ENCODE measurements at places on chromosomes 7 and 10. TPM values are rescaled to one million over a fixed set of nuclear protein-coding genes. Genes with fewer than 3 reads are reported as not detected.

DNA sequence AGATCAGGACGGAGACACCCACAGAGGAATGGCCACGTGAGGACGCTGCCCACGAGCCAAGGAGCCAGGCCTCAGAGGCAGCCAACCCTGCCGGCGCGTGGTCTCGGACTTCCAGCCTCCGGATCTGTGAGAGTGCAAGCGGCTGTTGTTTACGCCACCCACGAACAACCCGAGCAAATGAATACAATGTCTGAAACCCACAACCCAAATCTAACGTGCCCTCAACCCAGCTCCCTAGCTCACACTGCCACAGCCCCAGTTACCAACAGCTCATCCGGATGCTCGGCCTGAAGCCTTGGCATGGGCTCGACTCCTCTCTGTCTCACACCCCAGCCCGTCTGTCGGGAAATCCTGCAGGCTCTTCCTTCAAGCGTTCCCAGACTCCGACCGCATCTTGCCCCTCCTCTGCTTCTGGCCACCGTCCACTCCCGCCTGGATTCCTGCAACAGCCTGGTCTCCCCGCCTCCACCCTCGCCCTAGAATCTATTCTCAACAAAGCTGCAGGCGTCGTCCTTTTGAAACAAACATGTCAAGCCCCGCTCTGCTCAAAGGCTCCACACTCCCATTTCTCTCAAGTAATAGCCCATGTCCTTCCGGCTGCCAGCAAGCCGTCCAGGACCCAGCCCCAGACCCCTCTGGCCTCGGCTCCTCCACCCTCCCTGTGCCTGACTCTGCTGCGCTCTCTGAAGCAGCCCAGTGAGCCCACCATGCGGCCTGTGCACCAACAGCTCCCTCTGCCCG is 35.3 kb downstream of the STK32C start:
- DNase-seq = no peak

DNA sequence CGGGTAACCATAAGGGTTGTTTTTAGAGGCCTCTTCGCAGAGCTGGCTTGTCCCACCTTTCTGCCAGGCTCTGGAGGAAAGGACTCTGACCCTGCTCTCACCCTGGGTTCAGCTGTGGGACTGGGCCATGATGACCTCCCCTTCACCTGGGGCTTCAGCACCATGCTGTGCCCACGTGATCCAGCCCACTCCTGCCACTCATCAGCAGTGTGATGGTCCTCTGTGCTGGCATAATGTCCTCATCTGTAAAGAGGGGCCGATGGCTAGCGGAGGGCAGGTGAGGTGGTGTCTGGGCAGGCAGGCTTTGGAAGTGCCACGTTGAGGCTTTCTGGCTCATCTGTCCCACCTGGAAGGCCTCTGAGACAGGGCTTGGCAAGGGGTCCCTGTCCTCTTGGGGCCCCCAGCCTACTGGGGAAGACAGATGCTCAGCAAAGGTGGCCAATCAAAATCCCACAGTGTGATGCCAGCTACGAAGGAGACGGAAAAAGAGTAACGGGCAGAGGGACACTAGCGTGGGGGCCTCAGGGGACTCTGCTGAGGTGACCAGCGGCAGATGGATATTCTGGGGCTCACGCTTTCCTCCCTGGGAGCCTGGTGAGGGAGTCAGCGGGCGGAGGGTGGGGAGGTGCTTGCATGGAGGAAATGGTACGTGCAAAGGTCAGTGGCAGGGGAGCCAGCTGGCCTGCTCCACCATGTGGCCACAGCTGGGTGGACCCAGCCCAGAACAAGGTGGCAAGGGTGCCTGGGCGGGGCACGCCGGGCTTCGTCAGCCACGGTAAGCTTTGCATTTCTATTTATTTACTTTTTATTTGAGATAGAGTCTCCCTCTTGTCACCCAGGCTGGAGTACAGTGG is 5.4 kb downstream of the LRWD1 start:
- no peak for DNase-seq

The C7orf57 gene
- total RNA-seq = not detected

- DNase-seq = no peak
These were observed 33.5 kb upstream of the CADPS2 start for GRCh38 chr7:122919643-122920181.

- no peak for DNase-seq
These were observed 195.4 kb downstream of the MACC1 start for GRCh38 chr7:20021831-20022230.

The CPN1 gene
- not detected for total RNA-seq

DNA sequence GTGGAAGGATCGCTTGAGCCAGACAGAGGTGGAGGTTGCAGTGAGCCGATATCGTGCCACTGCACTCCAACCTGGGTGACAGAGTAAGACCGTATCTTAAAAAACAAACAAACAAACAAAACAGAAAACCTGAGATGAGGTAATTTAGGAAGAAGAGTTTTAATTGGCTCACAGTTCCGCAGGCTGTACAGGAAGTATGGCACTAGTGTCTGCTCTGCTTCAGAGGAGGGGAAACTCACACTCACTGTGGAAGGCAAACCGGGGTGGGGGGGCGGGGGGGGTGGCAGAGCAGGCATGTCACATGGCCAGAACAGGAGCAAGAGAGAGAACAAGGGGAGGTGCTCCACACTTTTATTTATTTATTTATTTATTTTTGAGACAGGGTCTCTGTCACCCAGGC is 5.1 kb downstream of the UBE2D4 start:
- no peak for DNase-seq

GRCh38 chr10:77524281-77524711 is 113.3 kb downstream of the KCNMA1 start:
- DNase-seq = no peak

GRCh38 chr7:34338961-34339526 is 319.0 kb upstream of the NPSR1 start:
- DNase-seq = no peak

DNA sequence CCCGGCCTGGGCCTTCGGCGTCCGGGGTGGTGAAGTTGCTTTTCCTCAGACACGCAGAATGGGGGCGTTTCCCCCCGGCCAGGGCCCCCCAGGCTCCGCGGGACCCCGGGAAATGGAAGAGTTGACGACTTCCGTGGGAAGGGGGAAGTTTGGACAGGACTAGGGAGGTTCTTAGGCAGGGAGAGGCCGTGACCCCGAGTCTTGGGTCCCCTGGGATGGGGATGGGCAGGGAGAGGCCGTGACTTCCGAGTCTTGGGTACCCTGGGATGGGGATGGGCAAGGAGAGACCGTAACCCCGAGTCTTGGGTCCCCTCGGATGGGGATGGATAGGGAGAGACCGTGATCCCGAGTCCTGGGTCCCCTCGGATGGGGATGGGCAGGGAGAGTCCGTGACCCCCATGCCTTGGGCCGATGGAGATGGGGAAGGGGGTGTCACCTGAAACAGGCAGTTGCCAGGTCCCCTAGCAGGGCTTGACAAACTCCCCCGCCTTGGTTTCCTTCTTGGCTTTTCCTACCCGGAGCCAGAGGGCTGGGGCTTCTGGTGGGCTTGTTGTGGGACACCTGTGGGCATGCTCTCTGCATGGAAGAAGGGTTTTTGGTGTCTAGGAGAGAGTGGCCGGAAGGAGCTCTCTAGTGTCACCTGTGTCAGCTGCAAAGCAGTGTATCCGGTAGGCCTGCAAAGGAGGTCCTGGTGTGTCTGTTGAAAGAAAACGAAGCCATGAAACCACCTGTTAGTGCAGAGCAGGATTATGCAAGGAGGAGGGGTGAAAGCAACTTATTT is 1.1 kb downstream of the TRRAP start:
- DNase-seq = no peak

- no peak for DNase-seq
These were observed 28.6 kb downstream of the RABGEF1 start for GRCh38 chr7:66768865-66769832.

The HACD1 gene
- total RNA-seq = 14.6 TPM

DNA sequence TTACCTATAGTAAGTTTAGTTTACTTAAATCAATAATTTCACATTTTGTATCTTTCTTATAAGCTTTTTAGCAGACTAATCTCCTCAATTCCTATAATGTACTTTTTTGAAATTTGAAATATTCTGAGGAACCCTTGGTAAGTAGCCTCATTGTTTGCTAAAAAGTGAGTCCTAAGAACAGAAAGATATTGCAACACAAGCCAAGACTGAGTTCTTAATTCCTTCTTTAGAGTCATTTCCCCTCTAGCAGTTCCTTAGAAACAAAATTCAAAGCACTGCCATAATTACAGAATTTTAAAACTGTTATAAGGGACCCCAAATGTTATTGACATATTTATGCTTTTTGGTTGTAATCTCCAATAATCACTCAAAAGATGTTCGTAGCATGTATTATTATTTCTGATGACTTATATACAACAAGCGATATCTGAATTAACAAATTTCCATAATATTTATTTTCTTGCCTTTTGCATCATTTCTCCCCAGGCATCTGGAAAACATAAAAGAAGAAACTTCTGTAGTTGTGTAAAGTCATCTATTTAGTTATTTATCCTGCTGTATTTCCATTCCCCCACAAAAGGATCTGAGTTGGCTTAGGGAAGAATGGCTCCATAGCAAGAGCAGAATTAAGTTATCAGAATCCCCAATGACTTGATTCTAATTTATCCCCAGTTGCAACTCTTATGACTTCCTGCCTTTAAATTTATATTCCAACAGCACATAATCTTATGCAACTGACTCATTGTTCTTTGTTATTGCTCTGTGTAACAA is 67.8 kb downstream of the TMEM26 start:
- no peak for DNase-seq

DNA sequence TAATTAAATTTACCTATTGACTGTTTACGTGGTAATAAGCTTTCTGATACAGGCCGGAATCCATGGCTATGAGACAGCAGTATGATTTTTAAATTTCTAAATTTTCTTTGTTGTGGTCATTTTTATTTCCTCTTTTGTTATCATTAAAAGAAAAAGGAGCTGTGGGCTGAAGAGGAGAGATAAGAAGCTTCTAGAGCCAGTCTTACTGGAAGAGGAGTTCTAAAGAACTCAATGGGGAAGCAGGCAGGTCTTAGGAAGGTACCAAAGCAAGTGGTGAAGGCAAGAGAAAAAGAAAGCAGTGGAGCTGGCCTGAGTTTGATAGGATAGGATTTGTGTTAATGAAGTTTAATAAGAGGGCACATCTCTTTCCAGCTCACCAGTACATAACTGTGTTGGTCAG is 1187.8 kb downstream of the CNTNAP2 start:
- DNase-seq = no peak

The POM121 gene
- total RNA-seq = 68.8 TPM

The COL17A1 gene
- total RNA-seq = not detected

The MEPCE gene
- 49.8 TPM for total RNA-seq

- no peak for DNase-seq
These were observed 487.4 kb downstream of the PLXDC2 start for GRCh38 chr10:20303453-20304152.

GRCh38 chr10:69873135-69873639 is 71.5 kb downstream of the COL13A1 start:
- no peak for DNase-seq

GRCh38 chr10:66294538-66294937 is 631.3 kb upstream of the LRRTM3 start:
- no peak for DNase-seq

DNA sequence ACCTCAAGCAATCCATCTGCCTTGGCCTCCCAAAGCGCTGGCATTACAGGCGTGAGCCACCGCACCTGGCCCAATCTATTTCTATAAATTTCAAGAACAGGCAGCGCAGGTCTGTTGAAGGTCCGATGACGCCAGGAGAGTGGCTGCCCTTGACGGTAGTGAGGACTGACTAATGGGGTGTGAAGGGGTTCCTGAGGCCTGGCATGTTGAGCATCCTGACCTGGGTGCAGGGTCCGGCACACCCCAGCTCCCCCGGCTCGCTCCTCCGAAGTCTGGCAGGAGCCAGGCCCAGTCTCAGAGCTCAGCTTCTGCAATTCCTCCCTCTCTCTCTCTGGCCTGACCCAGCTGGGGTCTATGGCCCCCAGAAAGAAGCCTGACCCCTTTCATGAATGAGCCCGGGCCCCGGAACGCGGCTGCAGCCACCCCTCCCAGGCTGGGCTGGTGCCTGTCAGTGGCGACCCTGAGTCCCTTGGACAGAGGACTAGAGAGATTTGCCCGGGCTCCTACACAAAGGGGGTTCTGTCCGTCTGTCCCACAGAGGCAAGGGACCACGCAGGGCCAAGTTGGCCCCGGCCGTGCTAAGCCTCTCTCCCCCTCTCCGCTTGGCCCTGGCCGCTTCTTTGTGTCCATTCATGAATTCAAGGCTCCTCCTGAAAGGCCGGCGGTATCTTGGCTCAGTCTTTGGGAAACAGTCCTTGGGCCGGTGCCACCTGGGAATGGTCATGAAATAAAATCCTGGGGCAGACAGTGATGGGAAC is 18.8 kb downstream of the MMD2 start:
- no peak for DNase-seq

DNA sequence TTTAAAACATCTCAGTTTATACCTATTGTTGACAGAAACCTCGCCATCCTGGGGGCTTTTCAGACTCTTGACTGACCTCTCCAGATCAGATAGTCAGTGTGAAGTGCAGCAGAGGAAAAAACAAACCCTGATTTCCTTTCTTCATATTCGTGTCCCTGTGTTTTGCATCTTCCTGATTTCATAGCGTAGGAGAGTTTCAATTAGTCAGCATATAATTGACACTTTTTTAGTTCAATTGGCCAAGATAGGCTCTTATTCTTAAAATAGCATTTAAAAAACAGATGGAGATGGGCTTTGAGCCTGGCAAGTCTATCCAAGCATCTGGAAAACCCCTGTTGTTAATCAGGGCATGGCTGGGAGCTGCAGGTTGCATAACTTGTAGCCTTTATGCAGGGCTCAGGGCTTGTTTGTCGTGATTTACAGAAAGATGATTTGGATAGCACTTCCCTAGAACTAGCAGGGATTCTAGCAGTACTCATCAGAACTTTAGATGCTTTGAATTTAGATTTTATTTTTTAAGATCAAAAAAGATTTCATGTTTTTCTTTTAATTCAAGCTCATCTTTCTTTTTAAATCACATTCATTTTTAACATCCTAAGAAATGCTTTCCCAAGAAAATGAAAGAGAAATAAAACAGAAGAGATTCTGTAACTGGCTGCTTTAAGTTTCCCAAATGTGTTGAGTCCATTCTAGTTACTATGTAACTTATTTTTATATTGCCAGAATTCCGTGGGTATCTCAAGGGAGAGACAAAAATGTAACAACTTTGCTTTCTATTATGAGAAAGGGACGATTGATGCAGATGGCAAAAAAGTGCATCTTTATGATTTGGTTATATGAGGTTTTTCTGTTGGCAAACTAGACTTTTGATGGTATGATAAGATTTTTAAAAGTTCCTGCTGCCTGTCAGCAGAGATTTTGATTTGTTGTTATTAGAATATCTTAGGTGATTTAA is 270.8 kb upstream of the FZD8 start:
- DNase-seq = no peak
